ENCODE measurements at places on chromosomes 5 and 9.

- DNase-seq = no peak
These were observed 19.7 kb upstream of the TERT start for GRCh38 chr5:1314564-1314982.

DNA sequence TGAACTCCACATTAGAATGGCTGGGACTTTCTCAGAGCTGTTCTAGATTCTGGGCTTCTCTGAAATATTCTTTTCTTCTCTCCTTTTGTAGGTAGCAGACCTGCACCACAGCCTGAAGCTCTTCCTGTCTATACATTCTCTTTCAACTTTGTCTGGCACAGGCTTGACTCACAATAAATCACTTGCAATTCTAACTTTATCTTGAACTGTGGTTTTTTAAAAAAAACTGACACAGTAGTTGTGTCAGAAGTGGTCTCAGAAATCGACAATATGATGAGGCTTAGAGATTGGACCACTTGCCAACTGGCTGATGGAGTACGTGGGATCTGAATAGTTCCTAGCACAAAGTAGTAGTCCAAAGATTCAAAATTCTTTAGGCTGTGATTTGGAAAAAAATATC is 24.1 kb upstream of the CDH9 start:
- DNase-seq = no peak

DNA sequence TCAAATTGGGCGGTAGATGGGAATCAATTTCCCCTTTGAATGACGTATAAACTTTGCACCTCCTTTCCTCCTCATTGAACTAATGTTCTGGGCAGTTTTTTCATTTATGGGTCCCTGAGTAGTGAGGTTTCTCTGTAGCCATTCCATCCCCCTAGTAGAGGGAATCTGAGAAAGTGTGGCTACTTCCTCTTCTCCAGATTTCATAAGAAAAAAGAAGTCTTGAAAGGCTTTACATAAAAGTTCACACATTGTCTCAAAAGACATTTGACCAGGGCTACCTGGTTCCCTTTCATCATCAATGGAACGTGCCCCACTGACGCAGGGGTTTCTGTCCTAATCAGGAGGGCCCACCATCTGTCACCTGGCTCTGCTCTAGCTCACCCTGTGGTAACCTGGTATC is 57.3 kb downstream of the CTSL start:
- DNase-seq = no peak

- no peak for DNase-seq
These were observed 281.4 kb upstream of the VLDLR start for GRCh38 chr9:2340046-2340760.

DNA sequence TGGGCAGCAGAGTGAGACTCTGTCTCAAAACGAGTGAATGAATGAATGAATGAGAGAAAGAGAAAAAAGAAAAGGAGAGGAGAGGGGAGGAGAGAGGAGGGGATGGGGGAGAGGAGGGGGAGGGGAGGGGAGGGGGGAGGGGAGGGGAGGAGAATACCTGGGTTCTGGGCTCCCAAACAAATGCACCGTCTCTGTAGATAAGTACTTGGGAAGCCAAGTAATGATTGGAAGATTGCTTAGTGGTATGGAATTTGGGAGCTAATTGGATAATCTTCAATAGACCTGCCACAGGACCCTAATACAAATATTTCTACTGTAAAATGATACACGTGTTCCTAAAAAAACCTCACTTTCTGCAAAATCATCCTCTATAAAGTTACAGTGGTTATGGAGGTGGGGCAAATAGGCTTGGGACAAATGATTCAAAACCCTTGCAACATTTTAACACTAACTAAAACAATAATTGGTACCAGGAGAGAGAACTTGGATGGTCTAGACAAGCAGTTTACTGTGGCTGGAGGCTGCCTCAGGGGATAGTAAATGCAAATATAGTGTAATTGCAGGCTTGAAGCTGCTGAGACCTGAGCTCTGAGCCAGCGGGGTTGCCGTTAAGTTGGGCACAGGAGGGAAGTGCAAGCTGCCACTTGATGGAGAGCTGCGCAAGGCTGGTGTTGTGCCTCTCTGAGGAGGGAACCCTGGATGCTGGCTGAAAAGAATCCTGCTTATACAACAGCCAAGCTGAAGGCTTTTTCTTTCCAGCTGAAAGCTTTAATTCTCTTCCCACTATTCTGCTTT is 3.5 kb downstream of the HEMGN start:
- no peak for DNase-seq

- DNase-seq = no peak
These were observed 65.4 kb upstream of the SLC1A1 start for GRCh38 chr9:4424891-4425290.

GRCh38 chr5:1661831-1662558 is 137.6 kb downstream of the MRPL36 start:
- DNase-seq = no peak

DNA sequence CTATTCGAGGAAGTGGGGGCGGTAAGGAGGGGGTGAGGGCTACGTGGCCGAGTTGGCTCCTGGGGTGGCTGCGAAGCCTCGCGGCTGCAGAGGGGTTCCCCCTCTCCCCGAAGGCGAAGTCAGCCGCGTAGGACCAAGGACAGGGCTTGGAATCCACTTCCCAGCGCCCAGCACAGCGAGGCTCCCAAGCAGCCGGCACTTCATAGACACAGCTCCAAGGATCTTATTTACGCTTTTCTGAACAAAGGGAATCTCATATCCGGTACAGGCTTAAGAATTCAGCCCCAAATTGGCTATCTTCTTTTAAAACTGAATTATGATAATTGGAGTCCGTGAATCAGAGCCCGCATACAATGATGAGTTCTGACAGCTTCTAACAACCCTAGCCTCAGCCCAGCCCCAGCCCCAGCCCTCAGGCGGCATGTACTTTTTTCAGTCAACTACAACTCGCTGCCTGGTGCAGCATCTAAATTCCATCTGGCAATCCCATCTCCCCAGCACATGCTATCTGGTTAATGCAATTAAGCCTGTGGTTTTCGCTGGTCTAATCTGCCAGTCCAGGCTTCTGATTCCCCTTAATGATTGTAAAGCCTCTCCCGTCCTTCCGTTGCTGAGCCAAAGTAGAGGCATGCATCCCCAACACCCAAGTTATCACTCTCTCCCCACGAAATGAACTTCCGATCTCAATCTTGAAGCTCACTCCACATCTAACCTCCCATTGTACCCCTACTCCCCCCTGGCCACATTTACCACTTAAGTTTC is 1.0 kb downstream of the ELAVL2 start:
- no peak for DNase-seq

DNA sequence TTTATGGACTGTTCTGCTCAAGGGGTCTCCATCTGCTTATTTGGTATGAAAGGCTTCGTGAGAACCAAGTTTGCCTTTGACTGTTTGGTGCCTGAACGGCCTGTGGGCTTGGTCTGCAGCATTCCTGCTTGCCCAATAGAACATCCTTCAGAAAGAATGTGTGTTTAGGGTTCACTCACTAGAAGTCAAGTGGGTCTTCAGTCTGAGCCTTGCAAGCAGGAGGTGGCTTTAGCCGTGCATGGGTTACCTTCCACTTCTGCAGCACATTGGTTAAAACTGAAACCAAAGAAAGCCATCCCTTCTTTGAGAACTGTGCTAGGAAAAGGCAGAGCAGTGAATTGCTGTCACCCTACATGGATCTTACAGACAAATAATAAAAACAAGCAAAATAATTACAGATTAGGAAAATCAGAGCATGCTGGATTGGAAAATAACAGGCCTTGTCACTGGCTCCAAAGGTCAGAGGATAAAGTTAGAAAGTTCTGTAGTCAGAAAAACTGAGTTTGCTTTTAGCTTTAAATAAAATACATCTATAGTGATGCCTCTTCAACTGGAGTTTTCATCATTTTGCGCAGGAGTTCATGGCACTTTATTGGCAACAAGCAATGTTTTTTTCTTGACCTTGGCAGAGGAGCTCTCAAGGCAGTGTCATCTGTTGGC is 16.6 kb downstream of the WWC1 start:
- DNase-seq = no peak

Measured in NCI-H460 (cell line).